ENCODE measurements at places on chromosomes 13 and 19. TPM values are rescaled to one million over a fixed set of nuclear protein-coding genes. Genes with fewer than 3 reads are reported as not detected.

- peak; percentile 64 for DNase-seq
Observed at GRCh38 chr13:80342471-80343371, 1.8 kb upstream of the SPRY2 start.

DNA sequence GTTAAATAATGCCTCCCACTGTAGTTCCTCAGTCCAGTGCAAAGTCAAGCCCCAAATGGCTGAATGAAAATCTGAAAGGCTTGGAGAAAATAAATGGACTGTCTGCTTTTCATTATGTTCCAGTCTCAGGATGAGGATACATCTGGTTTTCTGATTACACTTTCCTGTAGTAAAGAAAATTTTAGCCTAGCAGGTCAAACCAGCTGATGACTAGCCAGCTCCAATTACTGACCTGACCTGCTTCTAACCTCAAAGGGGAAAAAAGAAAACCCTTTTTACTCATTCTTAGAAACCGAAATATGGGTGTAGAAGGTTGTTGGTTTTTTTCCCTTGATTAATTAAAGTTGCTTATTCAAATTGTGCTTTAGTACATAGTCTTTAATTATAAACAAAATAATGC, 418.4 kb downstream of the EFNB2 start:
- no peak for DNase-seq

- DNase-seq, result no peak
Observed at GRCh38 chr13:76330761-76331160, 555.4 kb downstream of the KCTD12 start.

DNA sequence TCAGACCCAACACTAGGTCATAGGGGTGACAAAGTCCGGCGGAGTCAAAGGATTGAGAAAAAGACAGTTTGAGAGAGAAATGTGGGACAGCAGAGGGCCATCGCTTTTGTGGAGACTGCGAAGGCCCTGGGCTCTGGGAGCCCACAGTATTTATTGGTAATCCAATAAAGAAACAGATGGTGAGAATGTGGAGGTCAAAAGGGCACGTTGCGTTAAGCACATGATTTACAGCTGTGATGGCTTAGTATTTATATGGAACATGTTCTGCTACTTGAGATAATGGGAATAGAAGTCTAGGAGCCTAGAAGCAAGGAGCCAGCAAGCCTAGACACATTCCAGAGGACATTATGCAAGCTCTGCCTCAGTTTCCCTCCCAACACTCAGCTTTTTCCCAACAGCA, 2521.1 kb downstream of the PCDH9 start:
- no peak for DNase-seq

DNA sequence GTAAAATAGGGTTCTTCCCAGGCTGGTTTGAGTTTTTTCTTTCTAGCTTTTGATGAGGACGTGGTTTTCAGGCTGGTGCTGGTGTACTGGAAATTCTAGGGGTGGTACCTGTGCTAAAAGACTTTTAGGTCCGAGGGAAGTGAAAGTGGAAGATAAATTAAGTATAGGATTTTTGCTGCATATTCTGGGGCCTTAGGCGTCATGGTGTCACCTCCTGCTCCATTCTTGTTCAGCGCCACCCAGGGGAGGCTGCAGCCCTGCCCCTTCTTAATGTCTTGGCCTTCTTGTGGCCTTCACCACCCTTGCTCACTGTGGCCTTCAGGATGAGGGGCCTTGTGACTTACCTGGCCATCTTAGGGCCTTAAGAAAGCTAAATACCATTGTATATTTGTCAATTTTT, 12.4 kb downstream of the ZNF552 start:
- no peak for DNase-seq

GRCh38 chr19:35442091-35442490, 6.0 kb upstream of the FFAR2 start:
- DNase-seq, result peak; percentile 29

GRCh38 chr13:70107498-70108281, at the start of gene ATXN8OS:
Gene ATXN8OS, plus strand, starts transcription at chr13:70107826.
- DNase-seq, result no peak

DNA sequence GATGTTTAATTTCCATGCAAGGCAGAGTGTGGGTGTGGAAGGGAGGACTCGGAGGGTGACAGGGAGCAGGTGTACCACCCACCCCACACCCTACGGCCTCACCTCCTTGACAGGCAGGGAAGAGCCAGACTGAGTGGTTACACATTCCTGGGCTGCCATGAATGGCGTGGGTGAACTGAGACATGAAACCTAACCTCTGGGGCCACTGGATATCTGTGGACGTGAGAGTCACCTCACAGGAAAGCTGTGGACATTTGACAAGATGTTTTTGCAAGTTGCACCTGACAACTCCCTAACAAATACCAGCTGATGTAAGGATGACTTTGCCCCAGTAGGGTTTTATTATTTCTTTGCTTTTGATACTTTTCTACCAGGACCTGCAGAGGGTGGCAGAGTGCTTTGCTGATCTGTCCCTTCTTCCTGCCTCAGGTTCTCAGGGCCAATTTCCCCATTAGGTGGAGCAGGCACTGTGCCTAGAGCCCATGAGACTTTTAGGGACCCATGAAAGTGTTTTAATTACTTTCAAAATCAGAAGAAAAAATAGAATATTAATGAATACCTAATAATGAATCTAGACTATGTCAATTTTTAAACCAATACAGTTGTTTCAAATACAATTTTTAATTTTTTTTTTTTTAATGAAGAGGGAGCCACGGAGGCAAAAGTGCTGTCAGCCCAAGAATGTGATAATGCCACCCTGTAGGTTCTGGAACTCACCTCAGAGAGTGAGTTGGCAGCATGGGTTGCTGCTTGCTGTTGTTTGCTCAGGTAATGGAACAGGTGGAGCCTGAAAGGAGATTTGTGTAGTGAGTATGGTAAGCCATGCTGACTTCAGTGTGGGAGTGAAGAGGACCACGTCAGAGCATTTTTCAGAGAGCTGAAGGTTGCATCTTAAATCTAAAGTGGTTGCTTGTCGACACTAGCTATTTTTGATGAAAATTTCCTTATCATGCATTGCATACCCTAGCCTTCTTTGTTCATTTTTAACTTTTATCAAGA, 58.0 kb upstream of the CYSLTR2 start:
- no peak for DNase-seq

- no peak for DNase-seq
Observed at GRCh38 chr19:16316506-16316882, 8.1 kb upstream of the KLF2 start.

DNA sequence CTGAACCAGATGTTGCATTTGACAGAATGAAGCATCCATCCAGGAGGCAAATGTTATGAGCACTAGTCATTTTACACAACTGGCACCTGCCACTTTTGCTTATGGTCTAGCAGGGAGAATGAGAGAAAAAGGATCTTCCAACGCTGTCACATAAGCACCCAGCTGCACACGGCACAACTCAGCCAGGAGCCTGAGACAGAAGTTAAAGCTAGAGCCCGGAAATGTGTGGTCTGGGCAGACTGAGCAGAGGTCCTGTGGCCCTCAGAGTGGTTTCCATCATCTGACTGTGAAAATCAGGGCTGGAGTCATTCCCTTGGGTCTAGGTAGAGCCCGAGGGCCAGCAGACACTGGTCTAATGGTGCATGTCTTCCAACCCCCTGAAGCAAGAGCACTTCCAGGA, 78.4 kb upstream of the XPO4 start:
- DNase-seq, result no peak

DNA sequence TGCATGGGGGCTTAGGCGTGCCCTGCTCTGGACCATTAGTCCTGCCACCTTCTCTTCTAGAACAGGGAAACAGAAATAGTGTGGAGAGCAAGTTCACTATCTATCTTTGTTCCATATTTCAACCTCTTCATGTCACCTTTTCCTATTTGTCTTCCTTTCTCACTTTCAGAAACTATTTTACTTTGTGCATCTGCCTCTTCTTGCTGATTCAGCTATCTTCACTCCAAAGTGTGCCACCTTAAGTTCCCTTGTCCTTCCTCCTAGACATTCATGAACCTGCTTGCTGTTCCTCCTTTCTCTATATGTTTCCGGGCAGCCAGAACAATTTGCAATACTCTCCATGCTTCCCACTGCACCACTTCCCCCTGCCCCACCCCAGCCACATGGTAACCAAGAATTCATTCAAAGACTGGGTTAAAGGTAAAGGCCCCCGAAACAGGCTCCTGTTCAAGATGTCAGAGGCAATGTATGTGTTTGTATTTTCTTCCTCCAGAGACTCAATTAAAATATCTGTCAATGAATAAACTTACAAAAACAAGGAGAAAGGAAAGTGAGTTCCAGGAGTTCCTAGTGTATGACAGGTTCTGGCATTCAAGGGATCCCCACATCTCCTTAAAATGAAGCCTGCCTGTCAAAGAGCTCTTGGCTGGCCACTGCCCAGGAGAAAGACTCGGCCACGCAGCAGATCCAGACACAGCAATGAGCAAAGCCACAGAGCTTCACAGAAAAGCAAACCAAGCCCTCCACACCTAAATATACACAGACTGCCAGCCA, 268.1 kb downstream of the DNAJC15 start:
- no peak for DNase-seq

DNA sequence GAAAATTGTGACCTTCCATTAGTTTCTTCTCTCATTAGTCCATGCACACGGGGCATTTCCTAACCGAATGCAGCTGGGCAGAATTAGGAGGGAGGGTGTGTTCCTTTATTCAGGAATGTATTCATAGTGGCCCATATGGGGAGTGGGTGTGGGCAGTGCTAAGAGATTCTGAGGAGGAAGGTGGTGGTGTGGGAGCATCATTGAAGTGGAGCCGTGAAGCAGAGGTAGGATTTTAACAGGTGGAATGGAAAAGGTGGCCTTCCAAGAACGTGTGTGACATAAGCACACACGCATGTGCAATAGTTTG, 134.2 kb downstream of the MTUS2 start:
- DNase-seq, result no peak

DNA sequence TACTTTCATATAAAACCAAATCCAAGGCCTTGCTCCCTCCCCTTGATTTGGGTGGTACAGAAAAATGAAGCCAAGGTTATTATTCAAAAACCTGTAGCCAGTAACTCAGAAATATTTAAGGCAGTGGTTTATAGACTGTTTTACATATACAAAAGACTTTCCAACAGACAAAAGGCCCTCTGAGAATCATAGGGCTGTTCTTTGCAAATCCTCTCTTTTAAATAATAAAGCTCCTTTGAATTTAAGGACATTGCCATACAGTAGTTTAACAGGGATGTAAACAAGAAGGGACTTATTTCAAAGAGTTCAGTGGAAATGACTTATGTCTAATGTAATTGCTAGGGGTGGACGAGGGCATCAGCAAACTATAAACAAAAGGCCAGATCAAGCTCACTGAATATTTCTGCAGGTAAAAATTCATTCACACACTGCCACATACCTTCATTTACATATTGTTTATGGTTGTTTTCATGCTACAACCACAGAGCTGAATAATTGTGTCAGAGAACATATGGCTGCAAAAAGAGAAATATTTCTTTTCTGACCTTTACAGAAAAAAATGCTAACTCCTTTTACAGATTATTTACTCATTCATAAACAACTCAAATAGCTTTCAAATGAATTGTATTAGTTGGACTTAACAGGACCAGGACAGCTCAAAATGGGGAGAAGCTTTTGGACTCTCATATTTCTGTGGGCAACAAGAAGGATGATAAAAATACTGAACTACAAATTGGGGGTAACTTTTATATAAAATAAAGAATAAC, 665.6 kb downstream of the SLITRK1 start:
- no peak for DNase-seq

The TRPM4 gene
- 10.4 TPM for total RNA-seq

The NANOS3 gene
- total RNA-seq, result not detected

The EFNA2 gene
- total RNA-seq, result not detected
